ENCODE measurements at places on chromosomes 11 and 22. TPM values are rescaled to one million over a fixed set of nuclear protein-coding genes. Genes with fewer than 3 reads are reported as not detected.

Gene IGF2
- 16.6 TPM for polyA plus RNA-seq

Gene LMO1
- polyA plus RNA-seq = not detected

Gene OR56A5
- not detected for polyA plus RNA-seq

Gene ANO9
- polyA plus RNA-seq = not detected

Gene MS4A6A
- not detected for polyA plus RNA-seq

Gene C11orf42
- polyA plus RNA-seq = not detected

Measured in AG04450 (cell line).